ENCODE measurements at places on chromosomes 1 and 21. TPM values are rescaled to one million over a fixed set of nuclear protein-coding genes. Genes with fewer than 3 reads are reported as not detected.

PDZK1 gene
- 0.28 TPM for total RNA-seq

PDZK1IP1 gene
- not detected for total RNA-seq

OR10J1 gene
- not detected for total RNA-seq

LCK gene
- total RNA-seq: not detected

DPT gene
- total RNA-seq: 0.05 TPM

SLC44A3 gene
- 0.65 TPM for total RNA-seq

TNFRSF4 gene
- 0.14 TPM for total RNA-seq

CHI3L1 gene
- 339 TPM for total RNA-seq

C1orf115 gene
- total RNA-seq: 0.30 TPM

CPLANE2 gene
- 8.0 TPM for total RNA-seq

TTLL10 gene
- total RNA-seq: not detected

ALPL gene
- 0.30 TPM for total RNA-seq

MPL gene
- not detected for total RNA-seq

PCAT6 gene
- 0.89 TPM for total RNA-seq

IGSF9 gene
- not detected for total RNA-seq

TMEM269 gene
- not detected for total RNA-seq

JTB gene
- 178 TPM for total RNA-seq

SH3D21 gene
- total RNA-seq: 10.5 TPM

RAVER2 gene
- 2.4 TPM for total RNA-seq

S1PR1 gene
- 7.9 TPM for total RNA-seq

BRWD1 gene
- total RNA-seq: 91.8 TPM

ACP6 gene
- total RNA-seq: 5.0 TPM

LRRC38 gene
- not detected for total RNA-seq

LIN28A gene
- not detected for total RNA-seq

OR6N1 gene
- not detected for total RNA-seq

ARHGEF16 gene
- total RNA-seq: 0.14 TPM

C1QB gene
- total RNA-seq: not detected

SRGAP2B gene
- total RNA-seq: 74.1 TPM

CELA3B gene
- total RNA-seq: not detected

C8A gene
- total RNA-seq: under 0.01 TPM

RGS13 gene
- total RNA-seq: not detected

VCAM1 gene
- 64.1 TPM for total RNA-seq

HCRTR1 gene
- total RNA-seq: 0.14 TPM

SLC35E2B gene
- total RNA-seq: 42.6 TPM

GJA9 gene
- not detected for total RNA-seq

ITLN2 gene
- total RNA-seq: not detected

TBX19 gene
- 0.60 TPM for total RNA-seq

ILDR2 gene
- not detected for total RNA-seq

SLFNL1 gene
- total RNA-seq: 0.89 TPM

KRTAP10-11 gene
- total RNA-seq: not detected

ZNF648 gene
- not detected for total RNA-seq

NR5A2 gene
- total RNA-seq: under 0.01 TPM

KRTAP12-2 gene
- not detected for total RNA-seq

All from smooth muscle cell of the umbilical artery (primary cell).